ENCODE measurements at places on chromosomes 12 and 14.

DNA sequence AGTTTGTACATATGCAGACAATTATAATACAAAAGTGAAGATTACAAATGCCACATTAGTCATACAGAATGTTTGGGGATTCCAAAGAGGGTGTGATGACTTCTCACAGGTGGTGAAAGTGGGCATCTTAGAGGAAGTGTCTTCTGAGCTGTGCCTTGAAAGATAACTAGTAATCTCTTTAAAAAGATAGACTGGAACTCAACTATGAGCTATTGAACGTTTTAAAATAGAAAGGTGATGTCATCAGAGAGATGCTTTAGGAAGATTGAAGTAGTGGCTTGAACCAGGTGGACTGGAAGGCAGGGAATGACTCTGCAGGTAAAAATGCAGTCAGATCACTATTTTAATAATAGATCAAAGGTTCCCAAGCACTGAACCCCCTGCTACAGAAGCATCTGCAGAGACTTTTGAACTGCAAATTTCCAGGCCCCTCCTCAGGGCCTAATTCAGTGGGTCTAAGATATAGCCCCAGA is 50.3 kb downstream of the SYT1 start:
- DNase-seq: no peak

DNA sequence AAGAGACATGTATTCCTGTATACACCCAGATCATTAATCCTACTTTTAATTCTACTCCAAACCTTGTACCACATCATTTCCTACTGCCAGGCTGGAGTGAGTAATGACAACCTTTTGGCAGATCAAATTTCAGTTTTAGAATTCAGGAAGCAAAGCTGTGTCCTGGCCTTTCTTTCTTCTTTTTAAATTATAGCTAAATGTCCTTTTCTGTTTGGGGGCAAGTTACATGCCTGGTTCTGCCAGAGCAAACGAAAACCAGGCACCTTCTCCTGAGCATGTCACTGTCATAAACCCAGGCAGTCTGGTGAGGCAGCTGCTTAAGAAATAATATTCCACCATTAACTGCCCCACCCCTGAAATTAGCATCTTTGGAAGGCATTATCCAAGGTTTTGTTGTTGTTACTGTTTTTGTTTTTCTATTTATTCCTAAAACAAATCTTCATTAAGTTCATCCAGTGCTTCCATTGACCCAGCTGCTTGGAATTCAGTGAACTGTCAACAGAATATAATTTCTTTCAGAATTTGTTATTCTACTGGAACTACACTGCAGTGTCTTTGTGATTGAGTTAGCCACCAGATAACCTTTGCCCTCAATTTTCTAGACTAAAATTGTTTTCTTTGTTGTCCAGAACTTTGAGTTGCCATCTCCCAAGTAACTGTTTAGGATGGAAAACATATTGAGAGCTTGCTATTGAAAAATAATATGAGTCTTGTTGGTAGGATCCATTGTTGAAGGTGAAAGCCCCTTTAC is 33.2 kb downstream of the SAMD4A start:
- DNase-seq: no peak

GRCh38 chr14:51998348-51998747 is 9.0 kb downstream of the RTRAF start:
- no peak for DNase-seq

GRCh38 chr12:102026728-102027127 is 35.1 kb downstream of the WASHC3 start:
- DNase-seq: no peak
